ENCODE measurements at places on chromosomes 6 and 20.
A peak's percentile ranks its signal among the peaks of the same experiment; 100 is the strongest.

- DNase-seq = no peak
Measured at GRCh38 chr6:135651964-135652755, 154.6 kb upstream of the AHI1 start.

DNA sequence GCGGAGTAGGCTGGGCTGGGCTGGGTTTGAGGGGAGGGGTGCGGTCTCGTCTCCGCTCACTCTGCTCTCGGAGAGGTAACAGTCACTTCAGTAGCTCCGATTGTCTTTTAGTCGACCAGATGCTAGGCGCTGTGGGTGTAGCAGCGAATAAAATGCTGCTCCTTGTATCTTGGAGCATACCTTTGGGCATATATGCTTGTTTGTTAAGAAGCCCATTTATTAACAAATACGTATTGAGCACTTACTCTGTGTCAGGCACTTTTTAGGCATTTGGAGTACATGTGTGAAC lies 545 bp downstream of the ACTR5 start:
- DNase-seq = no peak

DNA sequence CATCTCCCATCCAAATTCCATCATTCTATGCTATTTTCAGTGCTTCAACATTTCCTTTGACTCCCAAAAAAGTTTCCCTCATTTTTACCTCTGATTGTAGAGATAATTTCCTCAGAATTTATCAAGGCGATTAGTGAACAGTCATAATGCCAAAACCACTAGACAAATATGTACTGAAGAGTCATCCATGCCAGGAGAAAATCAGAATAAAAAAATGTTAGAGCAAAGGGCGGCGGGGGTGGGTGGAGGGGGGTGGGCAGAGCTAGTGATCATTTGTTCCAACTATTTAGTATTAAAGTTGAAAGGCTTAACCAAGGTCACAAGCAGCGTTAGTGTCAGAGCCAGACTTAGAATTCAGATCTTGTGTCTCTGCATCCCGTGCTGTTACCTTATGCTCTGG lies 5.3 kb upstream of the ADGRF5 start:
- no peak for DNase-seq

DNA sequence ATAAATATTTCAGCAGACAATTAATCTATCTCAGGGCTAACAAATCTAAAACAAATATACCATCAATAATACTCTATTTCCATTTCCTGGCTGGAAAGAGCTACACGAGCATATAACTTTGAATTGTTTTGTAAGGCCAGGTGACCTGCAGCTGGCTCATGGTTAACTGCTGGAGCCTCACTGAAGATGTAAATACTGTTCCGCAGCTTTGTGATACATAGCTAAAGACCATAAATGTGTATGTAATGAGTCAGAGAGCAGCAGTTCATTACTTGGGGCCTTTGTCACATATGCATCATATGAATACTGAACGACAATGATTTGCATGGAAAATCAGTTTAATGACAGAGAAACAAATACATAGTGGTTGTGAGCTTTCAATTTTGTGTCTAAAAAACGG lies 109.4 kb upstream of the CCN2 start:
- DNase-seq = no peak

- DNase-seq = no peak
Measured at GRCh38 chr6:135853986-135854385, 2.5 kb downstream of the PDE7B start.

GRCh38 chr20:3339076-3339475 lies 68.4 kb downstream of the DNAAF9 start:
- DNase-seq = no peak

- no peak for DNase-seq
Measured at GRCh38 chr6:20211941-20212391, 303 bp downstream of the MBOAT1 start.

DNA sequence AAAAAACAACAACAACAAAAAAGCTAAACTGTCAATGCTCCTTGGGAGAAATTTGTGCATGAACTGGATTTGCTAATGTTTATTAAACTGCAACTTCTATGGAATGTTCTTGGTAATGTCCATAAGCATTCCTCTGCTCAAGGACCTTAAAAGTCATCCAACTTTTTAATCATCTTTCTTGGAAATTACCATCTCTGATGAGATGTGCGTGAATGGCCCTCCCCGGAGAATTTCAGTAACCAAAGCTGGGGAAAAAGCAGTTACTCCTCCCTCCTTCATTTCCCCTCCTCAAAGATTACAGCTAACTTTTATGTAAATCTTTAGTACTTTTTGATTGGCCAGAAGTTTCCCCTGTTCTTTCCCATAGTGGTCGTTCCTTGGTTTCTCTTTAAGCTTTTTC lies 5.2 kb downstream of the TBCC start:
- DNase-seq = no peak

DNA sequence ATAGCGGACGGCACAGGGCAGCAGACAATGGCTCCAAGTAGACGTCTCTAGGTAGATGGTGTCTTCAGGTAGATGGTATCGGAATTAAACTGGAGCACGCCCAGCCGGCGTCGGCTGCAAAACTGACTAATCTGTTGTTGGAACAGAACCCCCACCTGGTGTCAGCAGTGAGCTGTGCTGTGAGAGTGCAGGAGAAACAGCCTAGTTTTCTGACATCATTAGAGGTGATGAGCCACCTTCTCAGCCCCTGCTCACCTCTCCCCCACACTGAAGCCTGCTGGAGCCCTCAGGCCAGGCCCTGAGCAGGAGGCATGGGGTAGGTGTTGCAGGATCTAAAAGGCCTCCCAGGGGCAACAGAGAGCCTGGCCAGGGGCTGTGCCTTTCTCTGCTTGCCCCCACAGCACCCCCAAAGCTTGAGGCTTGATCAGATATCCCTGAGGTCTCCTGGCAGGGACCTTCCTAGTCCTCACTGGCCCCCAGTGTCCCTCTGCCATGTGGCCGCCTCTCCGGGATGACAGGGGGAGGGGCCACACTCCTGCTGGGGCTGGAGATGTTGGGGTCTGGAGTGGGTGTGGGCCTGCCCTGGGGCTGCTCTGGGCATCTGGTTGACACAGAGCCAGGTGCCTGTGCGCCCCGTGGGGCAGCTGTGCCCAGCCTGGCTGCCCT lies 6.9 kb upstream of the HELZ2 start:
- DNase-seq = peak; percentile 52

GRCh38 chr20:62214067-62214466 lies 6.0 kb downstream of the HRH3 start:
- no peak for DNase-seq

- DNase-seq = no peak
Measured at GRCh38 chr6:48084201-48084600, 26.8 kb downstream of the PTCHD4 start.

DNA sequence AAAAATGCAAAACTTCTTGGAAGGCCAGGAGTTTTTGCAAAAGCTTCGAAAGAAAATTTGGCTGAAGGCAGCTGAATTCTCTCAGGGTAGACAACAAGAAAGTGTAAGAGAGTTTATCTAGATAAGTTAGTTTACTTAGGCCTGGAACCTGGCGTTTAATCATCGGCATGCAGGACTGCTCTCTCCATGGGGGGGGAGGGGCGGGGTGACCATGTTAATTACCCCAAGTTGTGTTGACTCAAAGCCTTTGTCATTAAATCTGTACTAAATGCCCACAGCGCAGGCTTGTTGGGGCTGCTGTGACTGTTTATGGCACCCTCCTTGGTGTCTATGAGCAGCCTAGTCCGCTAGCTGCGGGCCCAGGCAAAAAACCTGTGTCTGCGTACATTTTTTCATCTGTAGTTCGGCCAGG lies 20.1 kb upstream of the ZNF451 start:
- DNase-seq = no peak

DNA sequence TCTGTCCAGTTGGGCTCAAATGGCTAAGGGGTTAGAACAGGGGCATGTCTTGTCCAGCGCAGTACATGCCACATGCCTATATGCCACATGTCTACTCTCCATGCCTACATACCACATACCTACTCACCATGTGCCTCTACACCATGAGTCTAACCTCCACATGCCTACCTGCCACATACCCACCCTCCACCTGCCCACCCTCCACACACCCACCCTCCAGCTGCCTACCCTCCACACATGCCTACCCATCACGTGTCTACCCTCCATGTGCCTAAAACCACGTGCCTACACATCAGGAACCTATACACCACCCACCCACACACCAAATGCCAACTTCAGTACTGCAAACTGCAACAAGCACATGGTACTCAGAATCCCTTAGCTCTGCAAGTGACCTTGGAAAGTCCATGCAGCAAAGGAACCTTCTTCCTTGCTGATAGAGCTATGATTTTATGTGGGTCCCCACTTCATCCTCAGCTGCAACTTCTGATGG lies 113.0 kb upstream of the CST7 start:
- no peak for DNase-seq

DNA sequence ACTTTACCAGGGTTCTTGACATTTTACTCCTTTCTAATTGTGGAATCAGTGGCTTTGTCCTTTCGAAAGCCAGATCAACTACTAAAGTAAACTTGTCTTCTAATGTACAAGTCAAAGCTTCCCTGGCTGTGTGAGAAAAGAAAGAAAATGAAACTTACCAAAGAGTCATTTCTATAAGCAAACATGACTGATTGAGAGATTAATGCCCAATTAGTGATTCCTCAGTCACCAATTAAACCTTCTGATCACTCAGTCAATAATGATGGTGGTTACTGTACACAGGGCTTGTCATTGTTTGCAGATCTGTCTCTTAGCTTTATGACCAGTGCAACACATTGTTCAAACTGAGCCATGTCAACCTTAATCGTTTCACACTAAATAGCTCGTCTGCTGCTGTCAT lies 1168.4 kb upstream of the CITED2 start:
- no peak for DNase-seq

- DNase-seq = no peak
Measured at GRCh38 chr6:91874971-91875370, 1288.1 kb upstream of the MAP3K7 start.

DNA sequence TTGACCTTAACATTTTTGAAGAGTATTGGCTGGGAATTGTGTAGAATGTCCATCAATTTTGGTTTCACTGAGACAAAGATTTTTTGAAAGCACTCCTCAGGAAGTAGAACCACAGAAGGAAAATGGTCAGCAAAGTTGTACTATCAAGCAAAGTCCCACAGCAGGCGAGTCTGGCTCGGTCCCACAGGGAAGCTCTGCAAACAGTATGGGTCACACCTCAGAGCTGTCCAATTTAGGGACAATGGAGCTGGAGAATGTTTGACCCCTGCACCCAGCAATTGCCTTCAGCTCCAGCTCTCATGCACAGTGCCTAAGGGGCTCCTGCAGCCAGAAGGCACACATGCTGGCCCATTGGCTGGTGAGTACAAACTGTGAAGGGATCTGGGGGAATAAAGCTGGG lies 147.0 kb downstream of the MAFB start:
- DNase-seq = no peak

- DNase-seq = no peak
Measured at GRCh38 chr20:12893019-12893418, 115.8 kb upstream of the SPTLC3 start.

GRCh38 chr6:34022250-34022872 lies 123.5 kb downstream of the GRM4 start:
- no peak for DNase-seq

DNA sequence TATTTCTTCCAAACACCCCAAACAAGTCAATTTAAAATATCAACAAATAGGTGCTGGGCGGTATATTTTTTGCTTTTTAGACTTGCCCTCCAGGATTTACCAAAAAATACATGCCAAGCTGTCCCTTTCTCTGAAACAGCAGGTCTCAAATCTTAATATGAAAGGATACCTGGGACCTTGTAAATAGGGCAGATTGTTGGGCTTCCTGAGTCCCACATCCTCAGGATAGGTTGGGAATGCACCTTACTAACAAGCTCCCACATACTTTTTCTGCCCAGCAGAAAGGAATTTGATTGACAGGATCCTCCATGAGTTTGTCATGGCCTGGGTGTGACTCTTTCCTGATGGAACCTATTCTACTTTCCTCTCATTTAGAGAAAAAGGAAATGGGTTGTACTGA lies 4.9 kb upstream of the SLC24A3 start:
- no peak for DNase-seq

- no peak for DNase-seq
Measured at GRCh38 chr6:18016698-18017097, 29.3 kb upstream of the KIF13A start.

DNA sequence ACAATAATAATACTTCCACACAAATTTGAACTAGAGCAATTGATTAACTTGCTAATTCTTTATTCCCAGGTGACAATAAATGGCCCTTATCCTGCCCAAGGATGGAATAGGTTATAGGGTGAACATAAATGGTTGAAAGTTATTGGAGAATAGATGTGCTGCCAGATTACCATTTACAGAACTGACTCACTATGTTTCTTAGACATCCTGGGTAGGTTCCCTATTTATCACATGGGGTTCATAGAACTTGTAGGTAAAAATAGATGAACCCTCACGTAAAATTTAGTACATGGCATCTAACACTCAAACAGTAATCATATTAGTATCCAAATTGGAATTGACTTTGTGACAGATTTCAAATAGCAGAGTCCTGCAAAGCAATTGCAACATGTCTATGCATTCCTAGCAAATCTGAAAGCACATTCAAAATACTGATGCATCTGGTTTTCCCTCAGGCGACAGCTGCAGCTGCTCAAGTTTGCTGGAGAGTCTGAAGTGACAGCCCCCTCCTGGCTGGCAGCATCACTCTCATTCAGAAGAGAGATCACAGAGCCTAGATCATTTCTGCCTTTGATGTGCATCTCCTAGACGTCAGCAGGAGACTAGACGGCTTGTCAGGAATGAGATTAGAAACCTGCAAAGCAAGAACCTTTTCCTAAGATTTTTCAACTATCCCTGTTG lies 80.2 kb upstream of the RNF217 start:
- DNase-seq = no peak

- peak; percentile 10 for DNase-seq
Measured at GRCh38 chr6:87155842-87156815, 764 bp downstream of the ZNF292 start.

- DNase-seq = no peak
Measured at GRCh38 chr6:38459291-38459690, 180.4 kb downstream of the BTBD9 start.

- no peak for DNase-seq
Measured at GRCh38 chr6:132819405-132820161, 5.2 kb downstream of the RPS12 start.

DNA sequence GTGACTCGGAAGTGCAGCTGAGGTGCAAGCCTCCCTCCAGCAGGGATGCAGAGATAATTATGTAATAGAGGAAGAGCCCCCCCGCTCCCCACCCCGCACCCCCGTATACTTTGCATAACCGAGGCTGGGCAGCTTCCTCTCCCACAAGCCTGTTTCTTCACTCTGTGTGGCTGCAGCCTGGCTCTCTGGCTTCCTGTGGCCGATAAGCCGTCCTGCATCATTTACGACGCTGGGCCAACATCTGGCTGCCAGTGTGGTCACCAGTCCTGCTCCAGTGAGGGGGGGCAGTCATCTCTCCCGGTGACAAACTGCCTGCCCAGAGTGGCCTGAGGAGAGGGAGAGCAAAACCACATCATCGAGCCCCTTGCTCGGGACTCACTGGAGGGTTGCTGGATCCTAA lies 59.2 kb downstream of the RBM38 start:
- DNase-seq = no peak

GRCh38 chr20:41635158-41635557 lies 17.0 kb upstream of the CHD6 start:
- DNase-seq = no peak

Data from stimulated activated CD4-positive, alpha-beta T cell treated with anti-CD3 and anti-CD28 coated beads, TNF-alpha, amount 100 ng/mL, for 1 hour (primary cell).